ENCODE measurements at places on chromosomes 2 and 18.

GRCh38 chr2:160876765-160877164 is 283.5 kb upstream of the TANK start:
- DNase-seq: no peak

DNA sequence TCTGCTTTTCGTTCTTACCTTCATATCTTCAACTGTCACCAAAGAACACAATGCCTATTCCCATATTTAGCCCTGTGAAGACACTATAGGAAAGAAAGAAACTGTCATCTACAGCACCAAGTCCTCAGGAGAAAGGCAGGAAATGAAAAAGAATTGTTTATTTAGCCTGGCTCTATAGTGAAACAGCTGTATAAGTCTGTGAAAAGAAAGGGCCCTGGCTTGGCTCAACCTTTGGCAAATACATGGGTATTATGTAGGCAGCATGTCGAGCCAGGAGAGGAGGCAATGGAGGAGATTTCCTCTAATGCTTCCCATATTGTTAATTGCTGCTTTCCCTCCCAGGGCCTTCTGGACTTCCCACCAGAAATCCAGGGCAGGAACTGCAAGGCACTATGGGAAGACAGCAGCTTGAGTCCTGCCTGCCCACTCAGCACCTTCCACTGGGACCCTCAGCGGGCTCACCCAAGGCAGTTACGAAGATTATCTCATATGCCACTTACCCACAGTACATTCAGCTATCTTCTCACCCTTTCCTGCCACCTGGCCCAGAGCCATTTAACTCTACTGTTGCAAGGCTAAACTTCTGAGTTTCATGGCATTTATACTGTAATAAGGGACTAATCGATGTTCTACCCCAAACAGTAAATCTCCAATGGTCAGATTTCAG is 30.1 kb downstream of the SLC8A1 start:
- DNase-seq: no peak

- no peak for DNase-seq
Measured at GRCh38 chr2:189601043-189601442, 20.5 kb upstream of the SLC40A1 start.

- DNase-seq: peak; percentile 60
Measured at GRCh38 chr2:177763531-177764265, 308.9 kb downstream of the PDE11A start.

DNA sequence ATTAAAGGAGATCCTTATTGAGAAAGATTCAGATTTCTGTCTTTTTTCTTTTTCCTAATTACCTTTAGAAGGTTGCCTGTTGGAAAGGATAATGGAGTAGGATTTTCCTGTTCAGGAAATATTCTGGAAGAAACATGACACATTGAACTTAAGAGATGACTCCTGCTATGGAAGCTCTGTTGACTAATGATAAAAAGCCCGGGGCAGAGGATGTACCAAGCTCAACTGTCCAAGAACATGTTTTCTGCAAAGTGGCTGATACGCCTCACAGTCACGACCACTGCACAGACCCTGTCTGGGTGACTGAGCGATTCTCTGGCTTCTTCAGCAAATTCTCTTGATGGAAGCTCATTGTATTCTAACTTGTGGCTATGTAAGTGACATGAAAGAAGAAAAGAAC is 86.2 kb upstream of the THOC1 start:
- no peak for DNase-seq

DNA sequence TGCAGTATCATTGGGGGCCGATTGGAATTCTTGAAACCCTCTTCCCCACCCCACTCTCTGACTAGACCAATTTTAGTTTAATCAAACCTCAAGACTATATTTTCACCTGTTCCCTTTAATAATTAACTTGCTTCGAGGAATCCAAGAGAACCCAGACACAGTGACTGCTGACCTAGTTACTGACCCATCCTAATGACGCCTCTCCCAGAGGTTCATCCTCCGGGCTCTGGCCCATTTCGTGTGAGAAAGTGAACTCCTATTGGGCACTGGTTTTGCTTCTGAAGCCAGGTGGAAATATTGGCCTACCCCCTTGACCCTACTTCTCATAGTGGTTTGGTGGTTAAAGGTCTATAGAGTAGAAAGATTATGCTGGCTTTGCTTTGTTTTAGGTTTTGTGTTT is 39.9 kb downstream of the RPL37A start:
- no peak for DNase-seq

- no peak for DNase-seq
Measured at GRCh38 chr2:155696571-155696970, 636.0 kb downstream of the NR4A2 start.

DNA sequence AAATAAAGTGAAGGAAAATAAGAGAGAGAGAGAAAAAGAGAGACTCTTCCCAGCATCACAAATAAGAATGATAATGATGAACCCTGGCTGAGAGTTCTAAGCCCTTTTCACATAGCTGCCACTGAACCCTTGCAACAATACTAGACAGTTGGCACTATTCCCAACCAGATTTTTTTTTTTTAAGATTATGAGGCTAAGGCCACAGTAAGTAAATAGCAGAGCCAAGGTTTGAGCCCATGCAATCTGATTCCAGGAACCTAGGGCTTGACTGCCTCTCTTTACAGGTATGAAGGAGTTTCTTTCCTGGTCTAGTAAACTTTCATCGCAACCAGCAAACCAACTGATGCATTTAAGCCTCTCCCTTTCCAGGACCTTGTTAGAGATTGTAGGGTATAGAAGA is 424.6 kb downstream of the NCKAP5 start:
- DNase-seq: no peak

GRCh38 chr18:61891894-61892293 is 913 bp downstream of the RNF152 start:
- no peak for DNase-seq

- no peak for DNase-seq
Measured at GRCh38 chr2:28747714-28748113, 3.9 kb upstream of the PPP1CB start.

DNA sequence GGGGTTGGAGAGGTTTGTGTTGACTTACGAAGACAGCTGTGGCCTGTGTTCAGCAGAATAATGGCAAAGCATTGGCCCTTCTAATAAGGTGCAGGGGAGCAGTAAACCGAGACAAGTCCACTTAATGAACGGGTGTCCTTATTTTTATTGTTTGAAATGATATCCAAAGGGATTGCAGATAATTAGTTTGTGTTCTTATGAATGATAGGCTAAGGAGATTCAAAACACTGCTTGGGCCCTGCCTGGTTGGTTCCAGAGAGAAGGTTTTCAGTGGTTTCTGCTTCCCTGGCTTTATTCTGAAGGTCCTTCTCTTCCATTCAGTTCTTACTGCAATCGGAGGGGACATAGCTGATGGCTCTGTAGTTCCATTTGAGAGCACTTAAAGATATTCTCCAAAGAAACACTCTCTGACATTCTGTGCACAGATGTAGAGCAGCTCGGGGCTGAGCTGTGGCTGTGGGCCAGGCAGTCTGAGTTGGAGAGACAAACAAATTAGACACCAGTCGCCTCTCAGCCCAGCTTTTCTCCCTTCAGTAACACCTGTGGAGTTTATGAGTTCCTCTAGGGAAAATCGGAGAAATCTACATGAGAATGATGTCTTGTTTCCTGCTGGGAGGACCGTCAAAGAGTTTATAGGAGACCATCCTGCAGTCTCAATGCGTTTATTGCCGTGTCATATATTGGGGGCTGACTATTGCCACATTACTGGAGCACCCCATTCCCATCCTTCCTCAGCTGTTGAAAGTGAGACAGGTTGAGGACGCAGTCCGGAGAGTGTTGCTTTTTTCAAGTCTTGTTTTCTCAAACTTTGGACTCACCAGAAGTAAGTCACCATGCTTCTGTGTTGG is 6.5 kb downstream of the GREB1 start:
- DNase-seq: peak; percentile 55

DNA sequence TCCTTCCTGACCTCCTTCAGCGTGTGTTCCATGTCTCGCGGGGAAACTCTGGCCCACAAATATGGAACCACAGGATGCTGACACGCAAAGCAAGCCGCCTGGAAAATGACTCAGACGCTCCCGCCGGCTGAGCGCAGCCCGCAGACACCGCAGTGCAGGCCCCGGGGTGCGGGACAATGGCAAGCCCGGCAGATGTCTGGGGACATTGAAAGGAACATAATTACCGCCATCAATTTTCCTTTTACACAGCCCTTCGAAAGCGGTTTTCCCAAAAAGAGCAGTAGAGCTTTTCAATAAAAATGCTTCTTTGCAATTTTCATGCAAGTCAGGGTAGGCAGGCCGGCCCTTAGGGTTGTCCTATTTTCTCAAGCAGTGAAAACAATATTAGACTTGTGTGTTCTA is 159.2 kb upstream of the SH3BP4 start:
- no peak for DNase-seq

- DNase-seq: no peak
Measured at GRCh38 chr2:28346587-28346986, 46.1 kb upstream of the FOSL2 start.

- DNase-seq: no peak
Measured at GRCh38 chr2:226334981-226335720, 464.5 kb downstream of the IRS1 start.

GRCh38 chr2:98165516-98166071 is 78.6 kb downstream of the VWA3B start:
- no peak for DNase-seq

- no peak for DNase-seq
Measured at GRCh38 chr2:241855888-241856422, 2.7 kb downstream of the PDCD1 start.

DNA sequence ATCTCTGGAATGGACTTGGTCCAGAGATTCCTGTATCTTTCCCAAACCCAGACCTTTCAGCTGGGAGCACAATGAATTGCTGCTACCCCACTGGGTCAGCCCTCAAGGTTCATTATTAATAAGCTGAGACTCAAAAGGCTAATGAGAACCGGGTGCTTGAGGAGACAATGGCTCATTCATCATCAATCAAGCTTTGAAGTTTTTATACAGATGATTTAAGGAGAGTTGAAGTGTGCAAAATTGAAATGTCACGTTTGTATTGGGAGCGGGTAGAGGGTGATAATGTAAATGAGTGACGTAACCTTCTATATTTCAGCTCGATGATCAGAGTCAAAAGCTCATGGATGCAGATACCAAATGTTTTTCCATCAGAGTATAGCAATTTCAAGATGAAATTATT is 744.9 kb downstream of the ERBB4 start:
- no peak for DNase-seq

DNA sequence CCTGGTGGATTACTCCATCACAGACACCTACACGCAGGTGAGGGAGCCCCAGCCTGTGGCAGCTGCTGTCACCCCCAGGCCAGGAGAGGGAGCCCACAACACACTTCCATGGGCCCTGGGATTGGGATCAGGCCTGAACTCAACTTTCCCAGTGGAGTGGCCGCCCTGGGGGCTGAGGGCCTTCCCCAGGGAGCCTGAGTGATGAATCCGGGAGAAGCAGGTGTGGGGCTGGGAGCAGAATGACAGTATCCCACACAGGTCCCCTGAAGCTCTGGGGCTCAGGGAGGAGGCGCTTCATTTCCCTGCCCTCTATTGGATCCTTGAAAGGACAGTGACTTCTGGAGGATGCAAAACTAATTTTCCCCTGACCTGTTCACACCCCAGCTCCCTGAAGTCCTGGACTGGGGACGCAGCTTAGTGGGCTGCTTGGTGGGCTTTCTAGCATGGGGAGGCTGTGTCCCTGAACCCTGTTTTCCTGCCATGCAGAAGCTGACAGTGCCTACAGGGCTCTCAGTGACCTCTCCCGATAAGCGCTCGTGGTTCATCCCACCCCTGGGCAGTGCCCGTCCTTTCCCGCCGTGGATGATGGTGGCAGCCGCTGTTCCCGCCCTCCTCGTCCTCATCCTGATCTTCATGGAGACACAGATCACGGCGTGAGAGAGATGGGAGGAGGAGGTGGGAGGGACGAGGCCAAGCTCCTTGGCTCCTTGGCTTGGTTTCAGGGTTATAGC is 11.0 kb downstream of the SLC4A3 start:
- DNase-seq: no peak
